ENCODE measurements at places on chromosomes 12 and 14.

GRCh38 chr12:4271717-4272423, 1.7 kb upstream of the CCND2 start:
- peak; percentile 91 for DNase-seq

DNA sequence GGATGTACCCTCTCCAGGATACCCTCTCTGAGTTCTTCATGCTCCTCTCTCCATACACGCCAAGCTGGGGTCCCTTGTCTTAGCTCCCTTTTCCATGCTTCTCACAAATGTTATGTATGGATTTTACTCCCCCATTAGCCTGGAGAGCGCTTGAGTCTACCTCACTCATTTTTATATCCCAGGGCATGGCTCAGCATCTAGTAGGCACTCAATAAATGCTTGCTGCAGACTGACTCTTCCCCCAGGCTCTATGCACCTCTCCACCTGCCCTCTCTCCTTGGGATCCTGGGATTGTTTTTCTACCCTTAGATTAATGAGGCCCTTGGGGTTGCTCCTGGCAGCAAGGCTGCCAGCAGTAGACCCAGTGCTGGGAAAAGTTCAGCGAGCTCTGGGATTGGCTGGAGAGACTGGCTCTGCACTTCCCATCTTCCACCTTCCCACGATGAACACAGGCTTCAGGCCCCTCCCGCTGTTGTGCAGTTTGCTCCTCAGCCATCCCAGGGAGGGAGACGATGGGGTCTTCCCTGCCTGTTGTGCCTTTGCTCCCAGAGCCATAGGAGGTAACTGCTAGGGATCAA, 2.2 kb downstream of the NRIP2 start:
- DNase-seq = no peak

- DNase-seq = no peak
These were observed 263.4 kb downstream of the ADGRD1 start for GRCh38 chr12:131217024-131217586.

DNA sequence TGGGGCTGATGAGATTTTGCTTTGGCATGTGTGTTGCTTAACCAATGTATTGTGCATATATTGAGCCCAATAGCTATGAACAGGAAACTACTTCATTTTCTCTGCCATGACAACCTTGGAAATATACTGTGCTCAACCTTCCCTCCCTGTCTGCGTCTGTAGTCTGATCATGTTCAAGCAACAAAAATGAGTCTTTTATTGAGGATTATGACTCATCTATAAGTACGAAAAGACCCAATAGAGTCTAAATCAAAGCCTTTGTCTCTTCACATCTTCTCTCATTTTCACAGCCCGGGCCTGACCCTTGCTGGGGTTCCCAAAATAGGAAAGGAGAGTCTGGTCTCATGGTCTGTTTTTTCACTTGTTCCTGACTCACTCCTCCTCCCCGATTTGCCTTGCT, 158.2 kb downstream of the CAND1 start:
- no peak for DNase-seq

- no peak for DNase-seq
These were observed 457.9 kb upstream of the FOXG1 start for GRCh38 chr14:28308734-28309133.

DNA sequence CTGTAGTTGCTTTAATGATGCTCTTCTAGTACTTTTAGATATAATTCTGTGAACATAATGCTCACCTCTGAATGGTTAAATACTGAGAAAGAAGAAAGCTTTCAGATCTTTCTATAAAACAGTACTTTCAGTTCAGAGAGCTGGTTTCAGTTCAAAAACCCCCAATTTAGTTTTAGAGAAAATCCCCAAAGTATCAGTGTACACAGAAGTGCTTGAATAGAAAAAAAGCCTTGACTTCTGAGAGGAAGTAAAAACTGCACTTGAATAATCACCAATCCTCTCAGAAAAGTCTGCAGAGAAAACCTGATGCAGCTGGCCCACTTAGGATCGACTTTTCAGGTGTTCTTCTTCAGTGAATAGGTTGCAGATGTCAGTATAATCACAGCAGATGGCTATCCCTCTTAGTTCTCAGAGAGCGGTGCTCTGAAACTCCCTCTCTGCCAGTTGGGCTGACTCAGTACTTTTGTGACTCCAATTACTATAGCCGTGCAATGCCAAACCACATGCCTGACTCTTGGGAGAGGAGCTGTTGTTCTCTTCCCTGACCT, 616.3 kb downstream of the LRFN5 start:
- DNase-seq = no peak

GRCh38 chr12:120720234-120720986, 5.2 kb upstream of the ACADS start:
- no peak for DNase-seq

GRCh38 chr14:103385929-103386712, 906 bp downstream of the MARK3 start:
- DNase-seq = peak; percentile 66

DNA sequence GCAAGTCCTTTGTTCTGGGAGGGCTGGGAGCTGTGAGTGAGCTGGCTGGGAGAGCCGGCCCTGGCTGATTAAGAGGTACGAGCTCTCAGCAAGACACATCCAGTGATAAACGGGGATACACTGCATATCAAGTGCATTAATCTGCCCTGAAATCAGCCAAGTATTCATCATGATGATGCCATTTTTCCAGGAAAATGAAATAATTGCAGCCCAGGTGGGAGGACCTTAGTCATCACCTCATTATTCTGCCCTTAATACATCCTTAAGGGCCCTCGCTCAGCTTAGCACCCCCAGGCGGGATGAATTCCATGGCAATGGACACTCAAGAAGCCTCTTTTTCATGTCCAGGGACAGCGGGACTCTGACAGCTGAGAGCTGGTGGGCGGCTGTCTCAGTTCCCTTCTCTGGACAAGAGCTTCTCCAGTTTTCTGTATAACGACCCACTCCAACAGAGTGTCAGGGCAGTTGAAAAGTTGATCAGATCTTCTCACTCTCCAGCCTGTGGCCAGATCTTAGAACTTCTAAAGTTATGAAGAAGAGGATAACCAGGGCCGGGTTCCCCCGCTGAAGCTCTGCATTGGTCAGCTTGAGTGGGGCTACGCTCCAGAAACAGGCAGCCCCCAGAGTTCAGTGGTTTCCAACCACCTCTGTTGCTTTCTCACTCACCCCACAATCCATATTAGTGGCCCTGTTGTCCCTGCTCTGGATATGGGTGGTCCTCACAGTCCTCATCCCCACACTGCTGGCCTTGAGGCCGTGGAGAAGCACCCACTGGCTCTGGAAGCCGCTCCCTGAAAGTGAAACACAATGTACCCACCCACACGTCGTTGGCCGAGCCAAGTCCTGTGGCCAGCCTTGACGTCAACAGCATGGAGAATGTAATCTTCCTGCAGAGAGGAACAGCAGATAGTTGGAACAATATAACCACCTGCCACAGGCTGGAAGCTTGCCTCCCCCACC, 306.2 kb upstream of the DIO3 start:
- no peak for DNase-seq

- DNase-seq = no peak
These were observed 2.5 kb downstream of the PPP1R3E start for GRCh38 chr14:23299986-23300686.

DNA sequence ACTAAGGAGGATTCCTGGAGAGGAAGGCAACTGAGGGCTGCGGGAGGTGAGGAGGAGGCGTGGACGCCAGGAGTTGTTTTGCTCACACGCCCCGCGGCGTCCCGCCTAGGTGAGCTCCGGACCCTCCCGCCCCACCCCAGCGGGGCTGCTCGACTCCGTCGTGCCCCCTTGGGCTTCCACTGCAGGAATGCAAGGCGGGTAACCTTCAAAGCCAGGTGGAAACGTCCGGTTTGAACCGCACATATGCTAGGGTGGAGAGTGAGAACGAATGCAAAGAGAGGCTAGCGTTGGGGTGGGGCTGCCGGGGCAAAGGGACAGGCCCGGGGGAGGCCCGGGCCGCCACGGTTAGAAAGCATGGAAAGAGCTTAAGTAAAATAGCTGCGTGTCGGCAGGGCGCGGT, 5.4 kb upstream of the DPPA3 start:
- DNase-seq = no peak

- DNase-seq = no peak
These were observed 2.7 kb downstream of the PCNX4 start for GRCh38 chr14:60094306-60094897.

DNA sequence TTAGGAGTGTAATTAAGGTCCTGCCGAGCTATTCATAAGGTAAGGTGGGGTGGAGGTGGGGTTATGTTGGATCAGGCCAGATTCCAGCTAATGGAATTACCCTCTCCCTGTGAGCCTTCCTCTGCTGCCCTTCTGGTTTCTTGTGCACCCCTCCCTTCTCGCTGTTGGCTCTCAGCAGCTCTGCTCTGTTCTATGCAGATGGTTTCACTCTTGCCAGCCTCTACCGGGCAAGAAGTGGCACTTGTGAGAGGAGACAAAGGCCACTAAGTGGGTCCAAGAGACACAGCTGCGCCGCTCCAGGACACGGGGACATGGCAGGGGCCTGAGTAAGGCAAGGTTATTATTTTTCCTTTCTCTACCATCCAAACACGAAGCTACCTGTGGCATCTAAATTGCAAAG, 334.4 kb downstream of the EMP1 start:
- DNase-seq = no peak

DNA sequence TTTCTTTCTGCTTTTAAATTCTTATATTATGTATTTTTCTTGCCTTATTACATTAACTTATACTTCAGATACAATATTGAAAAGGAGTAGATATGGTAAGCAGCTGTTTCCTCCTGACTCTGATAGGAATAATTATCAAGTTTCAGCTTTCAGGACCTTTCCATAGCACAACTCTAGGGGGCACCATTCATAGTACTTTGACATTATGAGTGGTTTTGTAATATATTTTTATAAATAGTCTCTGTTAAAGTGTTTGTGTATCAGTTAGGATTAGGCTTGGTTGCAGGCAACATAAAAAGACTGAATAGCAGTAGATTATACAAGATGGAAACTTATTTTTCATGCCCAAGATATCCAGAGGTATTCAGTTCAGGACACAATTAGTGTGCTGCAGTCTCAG, 27.9 kb upstream of the PARP11 start:
- DNase-seq = no peak

GRCh38 chr14:58865514-58866281, 227.9 kb downstream of the DACT1 start:
- no peak for DNase-seq

DNA sequence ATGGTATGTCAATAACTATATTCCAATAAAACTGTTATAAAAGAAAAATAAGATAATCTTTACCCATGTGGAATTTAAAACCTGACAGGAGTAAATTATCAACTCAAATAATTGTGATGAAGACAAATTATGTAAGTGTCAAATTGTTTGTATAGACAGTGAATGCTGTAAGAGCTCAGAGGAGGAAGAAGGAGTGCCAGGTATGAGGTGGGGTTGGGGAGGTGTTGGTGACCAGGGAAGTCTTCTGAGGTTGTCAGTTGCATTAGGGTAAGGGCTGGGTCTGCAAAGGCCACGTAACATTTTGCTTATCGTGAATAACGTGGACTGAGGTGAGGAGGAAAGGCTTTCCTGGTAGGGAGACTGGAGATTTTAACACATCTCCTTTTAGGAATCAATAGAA, 2.5 kb upstream of the MAX start:
- DNase-seq = no peak

GRCh38 chr12:54032627-54033100, at the start of gene HOXC5:
TSS of gene HOXC5 (plus strand) at chr12:54033050. CDS start at chr12:54033123, 73 bp downstream.
- peak; percentile 55 for DNase-seq

GRCh38 chr14:31879661-31880348, 197.3 kb upstream of the ARHGAP5 start:
- DNase-seq = no peak

DNA sequence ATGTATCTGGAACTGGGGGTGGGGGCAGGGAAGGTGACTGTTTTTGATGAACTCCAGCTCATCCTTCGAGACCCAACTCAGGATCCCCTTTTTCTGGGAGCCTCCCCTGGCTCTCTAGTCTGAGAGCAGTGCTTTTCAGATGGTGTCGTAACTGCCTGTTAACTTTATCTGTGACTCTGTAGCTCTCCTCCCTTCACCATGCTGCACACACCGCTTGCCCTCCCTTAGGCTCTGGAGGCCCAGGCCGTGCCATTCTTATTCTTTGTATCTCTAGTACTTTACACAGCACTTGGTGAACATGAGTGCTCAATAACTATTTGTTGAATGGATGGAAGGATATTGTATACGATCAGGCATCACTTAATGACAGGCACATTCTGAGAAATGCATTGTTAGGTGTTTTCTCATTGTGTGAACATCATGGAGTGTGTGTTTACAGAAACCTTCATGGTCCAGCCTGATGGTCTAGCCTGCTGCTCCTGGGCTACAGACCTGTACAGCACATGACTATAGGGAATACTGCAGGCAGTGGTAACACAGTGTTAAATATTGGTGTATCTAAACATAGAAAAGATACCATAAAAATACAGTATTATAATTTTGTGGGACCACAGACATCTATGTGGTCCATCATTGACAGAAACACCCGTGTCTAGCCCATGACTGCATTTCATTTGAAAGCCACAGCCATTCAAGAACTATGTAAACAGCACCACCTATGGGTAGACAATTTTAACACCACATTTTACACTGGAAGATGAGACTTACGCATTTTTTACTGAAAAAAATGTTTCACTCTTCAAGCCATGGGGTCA, 91.8 kb downstream of the EML1 start:
- peak; percentile 64 for DNase-seq

GRCh38 chr12:7130701-7131501, 730 bp downstream of the CLSTN3 start:
- peak; percentile 44 for DNase-seq

DNA sequence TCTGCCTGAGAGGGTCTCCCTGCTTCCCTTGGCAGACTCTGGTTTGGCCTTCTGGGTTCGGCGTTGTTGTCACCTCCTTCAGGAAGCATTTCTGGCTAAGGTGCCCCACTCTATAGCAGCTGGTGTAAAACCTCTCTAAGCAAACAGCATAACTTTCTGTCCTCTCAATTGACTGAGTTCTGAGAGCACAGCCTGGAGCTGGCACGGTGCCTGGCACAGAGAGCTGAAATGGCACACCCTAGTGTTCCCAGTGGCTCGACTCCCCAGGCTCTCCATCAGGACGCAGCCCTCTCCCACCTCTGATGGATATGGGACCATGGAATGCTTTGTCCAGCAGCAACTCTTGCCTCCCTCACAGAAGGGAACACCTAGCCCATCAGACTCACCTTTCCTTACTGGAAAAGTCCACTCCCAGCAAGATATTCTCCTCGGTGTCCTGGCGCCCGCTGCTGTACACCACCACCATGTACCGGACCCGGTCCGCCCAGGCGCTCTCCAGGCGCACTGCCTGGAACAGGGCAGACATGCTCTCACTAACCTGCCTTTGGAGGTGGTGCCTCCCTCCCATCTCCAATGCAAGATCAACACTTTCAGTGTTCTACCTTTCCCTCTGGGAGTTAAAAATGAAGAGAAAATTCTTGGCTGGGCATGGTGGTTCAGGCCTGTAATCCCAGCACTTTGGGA, 40.6 kb downstream of the SSH1 start:
- DNase-seq = no peak

DNA sequence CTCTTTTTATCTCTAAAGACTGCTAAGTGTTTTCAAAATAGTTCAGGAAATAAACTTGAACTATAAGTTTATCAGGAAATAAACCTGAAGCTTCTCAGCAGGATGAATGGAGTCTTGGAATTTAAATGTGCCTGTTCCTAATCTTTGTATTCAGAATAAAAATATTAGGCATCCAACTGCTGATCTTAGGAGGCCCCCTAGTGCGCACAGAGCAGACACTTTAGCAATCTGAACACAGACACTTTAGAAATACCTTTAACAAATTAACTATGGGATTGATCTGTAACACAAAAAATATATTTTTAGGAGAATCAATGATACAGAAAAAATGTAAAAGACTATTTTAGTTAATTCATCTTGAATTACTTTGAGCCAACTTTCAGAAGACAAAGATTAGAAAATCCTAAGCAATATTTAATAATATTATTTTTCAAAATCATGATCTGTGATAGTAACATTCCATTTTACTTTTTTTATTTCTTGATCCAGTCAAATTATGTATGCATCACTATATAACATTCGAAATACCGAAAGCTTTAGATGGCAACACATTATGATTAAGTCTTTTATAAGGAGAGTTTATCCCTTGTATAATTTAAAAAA, 80.9 kb downstream of the SLC41A2 start:
- DNase-seq = peak; percentile 27

All from CD4-positive, alpha-beta memory T cell (primary cell).